ENCODE measurements at places on chromosomes 1 and 21.
A peak's percentile ranks its signal among the peaks of the same experiment; 100 is the strongest.

- DNase-seq = no peak
Observed at GRCh38 chr1:156550346-156550745, 22.0 kb downstream of the IQGAP3 start.

GRCh38 chr1:151005729-151006319 is 878 bp downstream of the MINDY1 start:
- DNase-seq = no peak

- peak; percentile 8 for DNase-seq
Observed at GRCh38 chr1:201266774-201267173, 16.5 kb upstream of the PKP1 start.

GRCh38 chr1:223872308-223872901 is 26.7 kb upstream of the TP53BP2 start:
- DNase-seq = no peak

DNA sequence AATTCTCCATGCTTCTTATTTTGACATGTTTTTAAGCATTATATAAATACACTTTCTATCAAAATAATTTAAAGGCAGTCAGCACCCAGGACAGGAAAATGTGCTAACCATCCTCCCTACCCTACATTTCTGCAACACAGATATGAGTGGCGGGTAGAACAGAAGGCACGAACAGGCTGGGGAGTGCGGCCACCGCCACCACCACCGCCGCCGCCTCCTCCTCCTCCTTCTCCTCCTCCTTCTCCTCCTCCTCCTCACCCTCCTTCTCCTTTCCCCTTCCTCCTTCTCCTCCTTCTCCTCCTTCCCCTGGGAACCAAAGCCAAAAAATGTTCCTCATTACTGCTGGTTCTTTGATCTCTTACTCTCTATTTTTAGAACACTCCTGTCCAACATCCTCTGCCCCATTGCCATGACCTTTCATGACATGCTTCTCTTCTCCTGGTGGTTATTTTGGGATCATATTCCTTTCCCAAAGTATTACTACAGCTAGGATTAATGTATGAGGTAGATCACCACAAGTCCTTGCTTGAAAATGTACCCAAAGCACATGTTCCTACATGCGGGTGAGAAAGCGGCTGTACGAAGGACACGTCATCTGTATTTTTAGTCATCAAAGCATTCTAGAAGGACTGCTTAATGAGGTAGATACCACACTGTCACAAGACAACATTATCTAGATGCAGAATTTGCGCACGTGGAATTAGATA is 24.5 kb upstream of the CCN1 start:
- no peak for DNase-seq

- no peak for DNase-seq
Observed at GRCh38 chr1:72140222-72140621, 142.1 kb downstream of the NEGR1 start.
